PC-3 (cell line): ENCODE measurements at places on chromosomes 2 and 18.

DNA sequence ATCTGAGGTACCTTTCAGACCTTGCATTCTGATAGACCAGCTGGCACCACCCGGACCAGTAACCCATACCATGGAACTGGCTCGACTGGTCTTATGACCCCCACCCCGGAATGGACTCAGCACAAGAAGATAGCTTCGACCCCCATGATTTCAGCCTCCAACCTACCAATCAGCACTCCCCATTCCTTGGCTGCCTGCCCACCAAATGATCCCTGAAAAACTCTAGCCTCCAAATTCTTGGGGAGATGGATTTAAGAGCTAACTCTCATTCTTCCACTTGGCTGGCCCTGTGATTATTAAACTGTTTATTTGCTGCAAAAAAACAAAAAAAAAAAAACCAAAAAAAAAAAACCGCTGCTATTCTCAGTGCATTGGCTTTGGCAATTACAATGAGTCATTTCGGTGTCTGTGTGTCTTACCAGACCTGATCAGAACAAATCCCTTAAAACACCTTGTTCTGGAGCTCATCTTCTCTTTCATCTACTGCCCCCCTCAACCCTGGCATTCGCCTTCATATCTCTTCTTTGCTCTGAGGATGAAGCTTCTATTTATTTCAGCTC, 60.1 kb upstream of the KIF5C start:
- peak; percentile 54 for DNase-seq

DNA sequence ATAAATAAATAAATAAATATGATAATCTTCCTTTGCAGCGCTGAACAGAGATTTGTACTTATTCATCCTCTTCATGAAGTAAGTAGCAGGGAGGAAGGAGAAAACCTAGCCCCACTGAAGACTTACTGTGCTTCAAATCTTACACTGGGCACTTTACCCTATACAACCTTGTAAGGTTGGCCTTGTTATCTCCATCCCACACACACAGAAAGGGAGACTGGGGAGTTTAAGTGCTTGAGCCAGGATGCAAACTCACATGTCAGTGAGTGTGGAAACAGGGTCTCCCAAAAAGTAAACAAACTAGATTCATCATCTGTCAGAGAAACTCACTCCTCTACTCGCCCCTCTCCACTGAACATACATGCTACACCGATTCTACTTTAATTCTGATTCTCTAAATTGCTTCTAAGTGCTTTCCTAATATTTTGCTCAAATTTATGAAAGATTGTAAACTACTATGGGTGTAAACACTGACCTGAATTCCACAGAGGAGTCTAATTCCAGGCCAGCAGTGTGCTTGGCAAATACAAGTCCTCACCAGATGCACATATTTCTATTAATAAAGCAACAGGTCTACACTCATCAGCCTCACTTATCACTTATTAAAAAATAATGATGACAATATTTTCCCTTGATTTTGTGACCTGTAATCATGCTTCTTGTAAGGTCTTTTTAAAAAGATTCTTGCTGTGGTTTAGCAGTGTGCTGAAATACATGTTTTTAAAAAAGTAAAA, 155.5 kb downstream of the TCF4 start:
- DNase-seq = no peak

GRCh38 chr2:33221046-33221784, 255.2 kb upstream of the RASGRP3 start:
- DNase-seq = no peak

GRCh38 chr2:135664623-135665068, 77.0 kb upstream of the UBXN4 start:
- peak; percentile 69 for DNase-seq

DNA sequence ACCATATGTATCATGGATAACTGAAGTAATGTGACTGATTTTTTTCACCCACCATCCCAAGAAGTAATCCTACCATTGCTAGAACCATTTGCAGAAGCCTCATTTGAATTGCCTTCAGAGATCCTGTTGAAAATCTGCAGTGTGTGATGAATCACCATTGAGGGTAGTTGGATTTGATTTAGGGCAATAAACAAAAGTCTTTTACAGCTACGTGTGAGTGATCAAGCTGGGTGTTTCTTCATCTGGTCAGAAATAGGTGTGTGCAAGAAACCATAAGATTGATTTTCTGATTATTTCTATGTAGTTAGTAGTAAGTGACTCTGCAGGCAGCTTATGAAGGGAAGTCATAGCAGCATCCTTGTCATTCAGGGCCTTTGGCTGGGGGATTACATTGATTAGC, 159.6 kb downstream of the MGAT5 start:
- DNase-seq = no peak

DNA sequence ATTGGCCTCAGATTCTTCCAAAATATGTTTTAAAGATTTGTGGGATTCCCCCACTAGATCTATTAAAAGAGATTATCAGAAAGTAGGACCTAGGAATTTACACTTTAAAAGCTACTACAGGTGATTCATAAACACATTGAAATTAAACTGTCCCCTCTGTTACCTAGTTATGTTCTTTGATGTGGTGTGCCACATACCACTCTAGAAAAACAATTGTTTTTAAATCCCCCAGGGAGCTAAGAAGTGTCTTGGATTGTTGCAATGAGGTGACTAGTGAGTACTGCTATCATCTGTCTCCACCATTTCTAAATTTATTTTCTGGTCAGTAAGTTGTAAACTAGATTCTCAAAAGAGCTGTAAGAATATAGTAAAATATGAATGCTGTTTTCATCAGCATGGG, 214.5 kb upstream of the DOK6 start:
- DNase-seq = no peak

DNA sequence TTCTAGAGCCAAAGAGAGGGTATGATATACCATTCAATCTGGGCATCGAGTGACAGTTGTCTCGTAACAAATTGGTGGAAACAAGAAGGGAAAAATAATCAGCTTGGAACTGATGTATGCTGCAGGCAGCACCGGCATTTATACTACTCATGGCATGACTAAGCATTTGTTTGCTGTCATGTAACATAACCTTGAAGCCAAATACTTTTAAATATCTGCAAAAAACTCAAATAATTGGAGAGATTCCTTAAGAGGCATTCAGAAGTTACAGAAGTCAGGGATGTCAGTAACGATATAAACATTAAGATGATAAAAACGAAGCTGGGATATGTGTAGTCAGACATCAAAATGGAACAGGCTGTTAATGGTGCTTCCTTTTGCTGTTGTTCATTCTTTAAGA, 157.3 kb upstream of the MMADHC start:
- DNase-seq = peak; percentile 65
